ENCODE measurements at places on chromosomes 11 and 22.
A peak's percentile ranks its signal among the peaks of the same experiment; 100 is the strongest.

DNA sequence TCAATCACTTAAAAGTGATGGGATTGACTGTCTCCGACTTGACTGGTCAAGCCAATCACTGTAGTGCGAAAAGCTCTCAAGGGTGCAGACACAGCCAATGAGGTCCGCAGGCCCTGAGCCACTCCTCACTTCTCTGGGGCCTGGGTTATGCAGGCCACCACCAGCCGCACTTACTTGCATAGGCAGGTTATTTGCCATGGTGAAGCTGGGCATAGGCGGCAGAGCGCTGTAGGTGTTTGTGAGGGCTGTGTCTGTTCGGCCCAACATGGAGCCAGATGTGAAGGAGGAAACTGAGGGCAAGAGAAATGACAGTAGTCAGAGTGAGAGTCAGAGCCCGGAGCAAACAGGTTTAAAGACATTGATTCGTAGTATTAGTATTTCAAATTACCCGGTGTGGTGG, 17.9 kb downstream of the PAX6 start:
- DNase-seq = no peak

GRCh38 chr11:45100339-45100738, 46.1 kb upstream of the PRDM11 start:
- peak; percentile 53 for DNase-seq

DNA sequence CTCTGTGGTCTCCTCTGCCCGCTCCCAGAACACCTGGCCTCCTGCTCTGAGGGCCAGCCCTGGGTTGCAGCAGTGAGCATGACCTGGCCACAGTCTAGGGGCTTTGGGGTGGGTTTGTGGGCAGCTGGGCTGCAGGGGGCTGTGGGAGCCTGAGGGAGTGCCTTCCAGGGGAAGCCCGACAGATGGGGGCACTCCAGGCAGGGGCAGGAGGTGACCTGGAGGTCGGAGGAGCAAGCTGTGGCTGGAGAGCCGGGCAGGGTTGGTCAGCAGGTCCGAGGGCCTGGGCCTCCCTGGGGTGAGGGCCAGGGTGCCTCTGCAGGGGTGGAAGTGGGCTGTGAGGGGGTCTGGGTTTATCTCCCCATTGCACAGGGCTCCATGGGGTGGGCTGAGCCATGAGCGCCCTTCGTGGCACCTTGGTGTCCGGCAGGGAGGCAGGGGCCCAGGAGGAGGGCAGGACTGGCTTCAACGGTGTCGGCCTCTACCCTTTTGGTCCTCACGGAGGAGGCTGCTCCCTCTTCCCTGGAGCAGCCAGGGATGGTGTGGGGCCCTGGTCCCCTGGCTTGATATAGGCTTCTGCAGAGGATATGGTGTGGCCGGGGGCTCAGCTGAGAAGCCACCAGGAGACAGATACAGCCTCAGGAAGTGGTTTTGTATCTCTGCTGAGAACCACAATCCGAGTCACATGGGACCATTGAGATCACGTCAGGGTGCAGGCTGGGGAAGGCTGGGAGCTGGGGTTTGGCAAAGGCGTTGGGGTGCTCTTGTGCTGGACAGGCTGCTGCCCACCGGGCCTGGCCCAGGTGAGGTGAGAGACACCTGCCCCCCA, 22.3 kb downstream of the KCNQ1 start:
- no peak for DNase-seq

DNA sequence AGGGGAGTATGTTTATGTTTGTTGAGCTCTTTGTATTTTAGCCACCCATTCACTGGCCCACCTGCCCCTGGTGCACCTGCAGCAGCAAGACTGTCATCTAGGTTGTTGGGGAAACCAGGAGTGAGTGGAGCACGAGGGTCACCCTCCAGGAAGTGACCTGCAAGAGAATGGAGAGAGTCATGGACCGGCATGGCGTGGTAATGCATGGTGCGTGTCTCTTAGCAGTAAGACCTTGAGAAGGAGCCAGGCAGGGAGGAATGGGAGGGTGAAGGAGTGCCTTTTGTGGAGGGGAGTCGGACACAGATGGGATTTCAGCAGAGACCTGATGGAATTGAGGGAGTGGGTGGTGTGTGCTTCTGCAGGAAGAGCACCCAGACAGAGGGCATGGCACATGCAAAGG, 37.9 kb downstream of the KCNQ1 start:
- no peak for DNase-seq

DNA sequence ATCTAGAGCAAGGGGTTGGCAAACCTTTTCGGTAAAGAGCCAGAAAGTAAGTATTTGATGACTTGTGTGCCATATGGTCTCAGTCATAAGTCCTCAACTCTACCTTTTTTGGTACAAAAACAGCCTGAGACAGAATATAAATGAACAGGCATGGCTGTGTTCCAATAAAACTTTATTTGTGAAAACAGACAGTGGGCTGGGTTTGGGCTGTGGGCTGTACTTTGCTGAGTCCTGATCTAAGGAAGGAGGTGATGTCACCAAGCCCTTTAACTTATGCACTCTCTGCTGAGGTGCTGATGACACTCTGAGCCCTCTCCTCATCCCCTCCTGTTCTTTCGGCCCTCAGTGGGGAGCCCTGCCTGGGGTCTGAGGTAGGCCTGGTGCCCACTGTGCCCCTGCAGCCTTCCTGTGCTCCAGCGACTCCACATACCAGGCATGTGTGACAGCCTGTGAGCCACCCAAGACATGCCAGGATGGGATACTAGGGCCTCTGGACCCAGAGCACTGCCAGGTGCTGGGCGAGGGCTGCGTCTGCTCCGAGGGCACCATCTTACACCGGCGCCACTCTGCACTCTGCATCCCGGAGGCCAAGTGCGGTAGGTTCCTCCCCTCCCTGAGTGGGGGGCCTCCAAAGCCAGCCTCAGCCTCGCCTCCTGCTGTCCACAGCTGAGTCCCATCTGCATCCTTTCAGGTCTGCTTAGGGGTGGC, 85.9 kb upstream of the MYOD1 start:
- DNase-seq = no peak

- no peak for DNase-seq
Measured at GRCh38 chr11:47889714-47890441, 41.7 kb upstream of the NUP160 start.

DNA sequence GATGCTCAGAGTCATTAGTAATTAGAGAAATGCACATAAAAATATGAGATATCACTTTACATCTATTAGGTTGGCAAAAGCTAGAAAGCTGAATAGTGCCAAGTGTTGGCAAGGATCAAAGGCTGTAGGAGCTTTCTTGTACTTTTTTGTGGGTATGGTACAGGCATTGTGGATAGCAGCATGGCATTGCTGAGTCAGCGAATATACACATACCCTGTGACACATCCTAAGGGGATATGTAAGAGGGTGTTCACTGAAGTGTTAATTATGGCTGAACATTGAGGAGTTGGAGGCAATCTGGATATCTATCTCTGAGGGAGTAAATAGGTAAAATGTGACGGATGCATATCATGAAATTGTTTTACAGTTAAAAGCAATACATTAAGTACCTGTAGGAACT, 27.0 kb upstream of the IL18BP start:
- no peak for DNase-seq

DNA sequence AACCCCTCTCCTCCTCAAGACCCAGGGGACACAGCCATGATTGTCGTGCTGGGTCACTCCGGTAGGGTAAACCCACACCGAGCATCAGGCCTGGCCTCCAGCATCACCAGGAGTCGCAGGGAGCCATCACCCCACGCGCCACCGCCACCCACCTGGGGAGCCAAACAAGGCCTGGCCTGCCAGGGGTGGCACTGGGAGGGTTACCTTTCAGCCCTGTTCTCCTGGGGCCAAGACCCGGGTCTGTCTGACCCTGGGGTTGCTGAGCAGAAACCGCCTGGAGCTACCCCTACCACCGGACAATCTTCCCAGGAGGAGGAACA, 39.3 kb upstream of the NNMT start:
- DNase-seq = no peak

GRCh38 chr11:122682464-122682863, 26.9 kb downstream of the UBASH3B start:
- DNase-seq = no peak

DNA sequence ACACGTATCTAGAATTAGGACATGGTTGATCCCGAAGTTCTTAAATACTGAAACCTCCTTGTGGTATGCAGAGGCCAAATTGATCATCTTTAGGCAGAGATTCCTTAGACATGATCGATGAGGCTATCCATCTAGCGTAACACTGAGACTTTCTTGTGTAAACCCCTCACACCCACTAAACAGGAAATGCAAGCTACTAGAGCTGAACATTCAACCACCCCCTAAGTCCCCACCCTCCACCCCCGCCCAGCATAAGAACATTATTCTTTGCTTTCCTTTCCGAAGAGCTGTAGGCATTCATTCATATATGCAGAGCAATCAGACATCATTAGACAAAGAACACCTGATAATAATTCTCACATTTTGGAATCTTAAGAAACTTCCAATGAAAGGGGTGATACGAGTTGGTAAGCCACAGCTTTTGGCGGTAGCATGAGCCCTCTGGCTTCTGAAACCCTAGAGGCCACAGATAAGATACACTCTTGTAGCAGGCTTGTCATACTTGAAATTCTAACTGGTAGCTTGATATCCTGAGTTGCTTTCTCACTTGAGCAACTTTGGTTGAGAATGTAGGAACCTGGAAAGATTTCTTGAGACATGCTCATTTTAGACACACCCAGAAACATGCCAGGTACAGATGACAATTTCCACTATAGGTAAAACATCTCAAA, 42.2 kb downstream of the FLI1 start:
- no peak for DNase-seq

DNA sequence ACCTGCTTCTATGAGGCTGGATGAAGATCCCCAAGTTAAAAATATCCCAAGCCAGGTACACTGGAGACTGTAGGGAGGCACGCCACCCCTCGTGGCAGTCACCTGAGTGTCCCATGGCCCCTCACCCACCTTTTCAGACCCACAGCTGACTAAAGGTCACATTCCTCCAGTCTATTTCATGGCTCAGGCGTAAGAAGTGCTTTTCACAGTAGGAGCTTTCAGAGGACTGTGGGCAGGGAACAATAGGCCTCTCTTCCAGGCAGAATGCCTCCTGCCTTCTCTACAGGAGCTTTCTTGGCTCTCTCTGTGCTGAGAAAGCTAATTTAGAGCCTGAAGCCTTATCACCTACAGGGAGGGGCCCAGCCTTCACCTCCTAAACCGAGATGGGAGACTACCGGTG, 73.8 kb downstream of the C11orf58 start:
- DNase-seq = no peak

- DNase-seq = peak; percentile 44
Measured at GRCh38 chr11:33618351-33618710, 82.3 kb downstream of the C11orf91 start.

DNA sequence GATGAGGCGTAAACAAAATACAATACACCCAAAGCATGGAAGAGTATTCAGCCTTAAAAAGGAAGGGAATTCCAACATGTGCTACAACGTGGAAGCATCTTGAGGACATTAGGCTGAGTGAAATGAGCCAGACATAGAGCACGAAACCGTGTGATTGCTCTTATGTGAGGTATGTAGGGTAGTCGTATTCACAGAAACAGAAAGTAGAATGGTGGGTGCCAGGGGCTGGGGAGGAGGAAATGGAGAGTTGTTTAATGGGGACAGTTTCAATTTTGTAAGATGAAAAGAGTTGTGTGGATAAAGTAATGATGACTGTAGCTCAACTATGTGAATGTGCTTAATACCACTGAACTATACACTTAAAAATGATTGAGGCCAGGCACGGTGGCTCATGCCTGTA, 10.2 kb upstream of the KMT5B start:
- no peak for DNase-seq

DNA sequence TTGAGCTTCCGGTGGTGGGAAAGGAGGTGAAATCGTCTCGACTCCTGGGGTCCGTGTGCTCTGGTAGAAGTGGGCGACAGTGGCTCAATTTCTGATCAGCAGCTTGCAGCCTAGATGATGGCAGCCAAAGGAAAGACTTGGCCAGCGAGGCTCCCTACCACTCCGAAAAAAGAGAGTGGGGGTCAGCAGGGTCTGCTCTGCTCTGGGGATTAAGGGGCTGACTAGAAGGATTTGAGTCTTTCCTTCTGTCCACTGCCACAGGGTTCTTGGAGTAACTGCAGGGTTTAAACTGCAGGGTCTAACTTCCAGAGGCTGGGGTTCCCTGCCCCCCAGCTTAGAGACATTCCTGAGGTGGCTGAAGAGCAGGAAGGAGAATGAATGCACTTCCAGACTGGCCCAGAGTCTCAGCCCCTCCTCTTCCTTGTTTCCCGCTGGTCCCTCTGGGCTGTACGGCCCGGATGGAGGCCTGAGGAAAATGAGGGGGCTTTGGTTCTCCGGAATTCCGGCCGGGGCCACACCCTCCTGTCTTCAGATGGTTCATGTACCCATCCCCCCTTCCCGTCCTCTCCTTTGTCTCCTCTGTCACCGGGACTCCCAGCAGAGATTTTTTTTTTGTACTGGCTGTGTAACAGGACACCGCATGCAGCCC, 907 bp downstream of the SERPINH1 start:
- DNase-seq = peak; percentile 68

- DNase-seq = peak; percentile 7
Measured at GRCh38 chr22:35684270-35684700, 33.4 kb upstream of the APOL5 start.

DNA sequence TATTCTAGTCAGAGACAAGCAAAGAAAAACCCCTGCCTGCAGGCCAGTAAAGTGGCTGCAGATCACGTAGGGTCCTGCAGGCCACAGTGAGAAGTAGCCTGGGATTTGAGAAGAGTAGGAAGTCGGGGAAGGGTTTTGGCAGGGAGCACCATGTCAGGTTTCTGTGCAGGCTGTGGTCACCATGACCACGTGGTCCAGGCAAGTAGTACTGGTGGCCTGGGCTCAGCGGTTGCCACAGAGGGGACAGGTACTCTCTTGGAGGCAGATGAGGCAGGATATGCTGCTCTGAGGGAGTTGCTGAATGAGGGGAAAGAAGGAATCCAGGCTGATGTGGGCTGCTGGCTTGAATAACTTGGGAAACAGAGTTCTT, 46.5 kb downstream of the PISD start:
- DNase-seq = no peak

- DNase-seq = no peak
Measured at GRCh38 chr22:46590334-46590733, 29.9 kb upstream of the GRAMD4 start.

DNA sequence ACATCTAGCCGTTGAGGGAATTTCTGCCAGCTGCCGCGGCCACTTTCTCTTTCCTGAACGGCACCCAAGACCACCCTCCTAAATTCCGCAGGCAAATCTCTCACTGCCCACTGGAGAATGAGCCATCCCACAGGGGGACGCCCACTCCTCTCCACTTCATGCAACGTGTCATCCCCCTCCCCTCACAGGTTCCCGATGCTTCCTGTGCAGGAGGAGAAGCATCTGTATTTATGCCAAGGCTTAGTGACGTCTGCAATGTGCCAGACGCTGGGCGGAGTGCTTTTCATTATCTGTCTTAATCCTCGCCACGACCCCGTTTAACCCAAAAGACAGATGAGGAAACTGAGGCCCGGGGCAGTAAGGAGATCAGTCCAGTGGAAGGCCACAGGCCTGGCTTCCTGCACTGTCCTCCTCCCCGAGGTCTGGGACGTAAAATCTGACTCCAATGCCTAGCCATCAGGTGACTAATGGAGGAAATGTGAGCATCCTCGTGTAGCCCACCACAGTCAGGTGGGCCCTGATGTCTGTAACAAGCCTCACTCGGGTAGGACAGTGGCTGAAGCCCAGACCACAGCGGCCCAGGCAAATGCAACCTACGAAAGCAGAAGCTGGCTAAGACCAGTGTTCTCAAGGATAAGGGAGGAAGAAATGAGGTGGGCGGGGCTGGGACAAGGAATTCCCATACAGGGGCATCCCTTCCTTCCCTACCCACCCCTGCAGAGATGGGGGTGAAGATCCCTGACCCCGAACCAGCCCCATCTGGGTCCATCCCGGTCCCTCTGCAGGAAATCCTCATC, 23.1 kb downstream of the MN1 start:
- DNase-seq = peak; percentile 43

All from brain (organoid and tissue), 16 donors.